ENCODE measurements at places on chromosomes 1 and 21. TPM values are rescaled to one million over a fixed set of nuclear protein-coding genes. Genes with fewer than 3 reads are reported as not detected.

GRCh38 chr1:164561472-164561871 lies 2.5 kb downstream of the PBX1 start:
- no peak for DNase-seq

DNA sequence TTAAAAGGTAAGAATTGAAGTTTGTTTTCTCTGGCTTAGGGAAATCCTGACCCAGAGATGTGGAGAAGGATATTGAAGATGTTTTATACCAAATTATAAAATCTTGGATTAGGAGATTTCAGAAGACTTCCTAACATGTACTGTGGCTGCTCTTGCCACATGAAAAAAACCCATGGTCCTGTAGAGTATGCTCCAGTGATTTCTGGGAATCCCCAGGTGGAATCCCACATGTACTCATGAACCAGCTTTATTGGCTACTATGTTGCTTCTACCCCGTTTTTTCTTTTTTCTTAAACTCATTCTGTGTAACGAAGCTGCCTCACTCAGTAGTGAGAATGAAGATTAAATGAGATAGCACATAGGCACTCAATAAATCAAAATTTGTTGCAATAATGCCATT lies 132.7 kb upstream of the SGIP1 start:
- no peak for DNase-seq

- no peak for DNase-seq
Measured at GRCh38 chr1:54080598-54081049, 27.2 kb downstream of the TCEANC2 start.

DNA sequence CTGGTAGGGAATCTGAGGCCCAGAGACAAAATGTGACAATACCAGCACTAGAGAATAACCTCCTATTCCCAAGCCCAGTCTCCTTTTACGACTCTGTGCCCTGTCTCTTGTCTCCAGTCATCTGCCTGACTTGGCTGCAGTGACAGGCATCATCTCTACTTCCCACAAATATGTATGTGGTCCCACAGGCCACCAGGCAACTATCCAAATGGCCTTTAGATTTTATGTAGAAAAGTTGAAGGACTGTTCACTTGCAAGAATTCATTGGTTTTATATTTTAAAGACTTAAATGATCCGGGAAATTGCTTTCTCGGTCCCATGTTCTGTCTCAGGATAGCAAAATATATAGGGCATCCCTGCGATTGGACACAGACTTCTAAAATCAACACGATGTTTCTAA lies 11.6 kb downstream of the KRTAP24-1 start:
- DNase-seq, result no peak

DNA sequence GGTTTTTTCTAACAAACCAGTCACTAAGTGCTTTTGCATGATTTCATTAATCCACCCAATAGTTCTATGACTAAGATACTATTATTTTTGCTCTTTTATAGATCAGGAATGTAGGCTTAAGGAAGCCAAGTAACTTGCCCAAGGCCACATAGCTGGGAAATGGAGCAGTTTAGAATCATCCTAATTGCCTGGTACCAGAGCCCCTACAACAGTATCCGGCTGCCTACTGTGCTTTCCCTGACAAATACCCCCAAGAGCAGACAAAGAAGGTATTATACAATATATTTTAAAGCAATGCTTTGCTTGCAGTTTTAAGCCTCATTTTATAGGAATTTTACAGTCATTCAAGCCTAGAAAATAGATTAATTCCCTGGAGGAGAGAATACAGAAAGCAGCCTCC lies 45.5 kb upstream of the RASAL2 start:
- no peak for DNase-seq

GRCh38 chr1:29798699-29799566 lies 562.6 kb downstream of the PTPRU start:
- no peak for DNase-seq

DNA sequence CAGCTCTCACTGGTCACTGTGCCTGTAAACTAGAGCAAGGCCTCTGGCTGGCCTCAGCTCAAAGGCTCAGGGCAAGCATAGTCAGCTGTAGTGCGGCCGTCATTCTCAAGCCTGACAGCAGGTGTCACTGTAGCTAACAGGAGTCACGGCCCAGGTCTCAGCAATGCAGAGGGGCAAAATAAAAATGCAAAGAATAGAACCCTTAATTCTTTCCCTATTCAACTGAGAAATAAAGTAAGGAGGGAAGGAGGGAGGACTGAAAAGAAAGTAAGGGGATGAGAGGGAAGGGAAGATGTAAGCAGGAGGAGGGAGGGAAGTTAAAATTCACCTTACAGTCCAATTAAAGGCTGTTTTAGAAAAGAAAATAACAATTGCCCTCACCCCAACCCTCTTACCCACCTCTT lies 106.1 kb downstream of the KIAA0319L start:
- DNase-seq, result peak; percentile 89

DNA sequence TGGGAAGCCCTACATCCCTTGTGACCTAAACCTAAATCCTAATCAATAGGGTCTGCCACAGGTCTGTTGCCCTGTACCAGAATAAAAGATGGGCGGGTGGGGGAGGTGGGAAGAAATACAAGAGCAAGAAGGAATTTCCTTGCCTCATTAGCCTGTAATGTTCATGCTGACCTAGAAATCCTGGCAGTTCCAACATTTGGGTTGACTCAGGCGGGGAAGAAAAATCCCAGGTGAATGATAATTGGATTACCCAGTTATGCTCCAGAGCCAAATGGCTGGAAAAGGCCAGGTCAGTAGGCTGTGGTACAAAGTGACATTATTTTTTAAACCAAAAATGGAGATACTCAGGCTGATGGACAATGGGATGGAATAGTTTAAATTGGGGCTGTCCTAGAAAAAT lies 27.3 kb upstream of the A3GALT2 start:
- DNase-seq, result no peak

DNA sequence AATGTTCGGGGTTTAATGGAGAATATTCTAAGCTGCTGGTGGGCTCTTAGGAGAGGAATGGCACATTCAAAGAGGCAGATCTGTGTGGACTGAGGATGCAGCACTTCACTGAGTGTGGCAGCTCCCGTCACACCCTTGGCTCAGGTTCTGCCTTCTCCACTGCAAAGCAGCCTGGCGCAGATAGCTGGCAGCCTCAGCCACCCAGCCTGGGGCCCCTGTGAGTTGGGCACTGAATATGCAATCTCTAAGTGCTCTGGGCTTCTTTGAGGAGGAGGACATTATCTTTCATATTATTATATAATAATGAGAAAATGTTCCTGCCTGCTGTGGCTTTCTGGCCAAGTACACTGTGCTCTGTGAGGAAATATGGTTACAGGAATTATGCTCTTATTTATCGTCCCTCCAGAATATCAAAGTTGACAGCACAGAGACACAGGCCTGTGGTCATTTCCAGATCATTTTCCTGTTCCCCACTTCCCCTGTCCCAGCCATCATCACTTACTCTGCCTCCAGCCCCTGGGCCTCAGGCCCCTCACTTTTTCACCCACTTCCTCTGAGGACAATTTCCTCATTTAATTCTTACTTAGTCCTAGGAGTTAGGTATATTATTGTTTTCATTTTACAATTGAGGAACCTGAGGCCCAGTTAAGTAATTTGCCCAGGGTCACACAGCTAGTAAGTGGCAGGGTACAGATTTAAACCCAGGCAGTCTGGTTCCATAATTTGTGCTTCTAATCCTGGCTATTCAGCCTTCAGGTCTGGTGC lies 53.6 kb downstream of the MAB21L3 start:
- DNase-seq, result no peak

DNA sequence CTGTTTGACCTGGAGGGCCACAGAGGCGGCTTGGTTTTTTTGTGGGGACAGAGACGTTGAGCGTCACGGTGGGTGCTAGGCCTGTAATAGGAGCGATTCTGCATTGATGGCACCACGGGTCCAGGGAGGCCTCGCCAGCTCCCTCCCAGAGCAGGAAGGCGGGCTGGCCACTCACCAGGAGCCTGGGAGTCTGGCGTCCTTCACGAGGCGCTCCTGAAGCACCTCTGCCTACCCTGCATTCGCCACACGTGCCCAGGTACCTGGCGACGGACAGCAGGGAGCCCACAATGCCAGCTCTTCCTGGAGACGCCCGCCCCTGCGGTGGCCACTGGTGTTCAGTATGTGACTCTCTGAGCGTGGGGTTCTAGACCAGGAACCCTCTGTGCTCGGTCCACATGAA lies 69.9 kb upstream of the TRAPPC10 start:
- no peak for DNase-seq

- no peak for DNase-seq
Measured at GRCh38 chr1:150596095-150596892, 16.9 kb upstream of the MCL1 start.

GRCh38 chr1:32848354-32849063 lies 22.2 kb downstream of the FNDC5 start:
- no peak for DNase-seq

- DNase-seq, result no peak
Measured at GRCh38 chr1:77322061-77322900, 40.5 kb downstream of the AK5 start.

SLFNL1 gene
- total RNA-seq, result 0.25 TPM

CADM3 gene
- total RNA-seq, result not detected

ABCG1 gene
- total RNA-seq, result 12.1 TPM

All from activated CD8-positive, alpha-beta T cell treated with anti-CD3 and anti-CD28 coated beads for 36 hours (primary cell).